Activated T-cell treated with anti-CD3 and anti-CD28 coated beads, Interleukin-2, amount 50 U/mL, for 4 hours (primary cell): ENCODE measurements at places on chromosomes 13 and 19.

- no peak for DNase-seq
These were observed 230.2 kb downstream of the TSHZ3 start for GRCh38 chr19:31118986-31119385.

DNA sequence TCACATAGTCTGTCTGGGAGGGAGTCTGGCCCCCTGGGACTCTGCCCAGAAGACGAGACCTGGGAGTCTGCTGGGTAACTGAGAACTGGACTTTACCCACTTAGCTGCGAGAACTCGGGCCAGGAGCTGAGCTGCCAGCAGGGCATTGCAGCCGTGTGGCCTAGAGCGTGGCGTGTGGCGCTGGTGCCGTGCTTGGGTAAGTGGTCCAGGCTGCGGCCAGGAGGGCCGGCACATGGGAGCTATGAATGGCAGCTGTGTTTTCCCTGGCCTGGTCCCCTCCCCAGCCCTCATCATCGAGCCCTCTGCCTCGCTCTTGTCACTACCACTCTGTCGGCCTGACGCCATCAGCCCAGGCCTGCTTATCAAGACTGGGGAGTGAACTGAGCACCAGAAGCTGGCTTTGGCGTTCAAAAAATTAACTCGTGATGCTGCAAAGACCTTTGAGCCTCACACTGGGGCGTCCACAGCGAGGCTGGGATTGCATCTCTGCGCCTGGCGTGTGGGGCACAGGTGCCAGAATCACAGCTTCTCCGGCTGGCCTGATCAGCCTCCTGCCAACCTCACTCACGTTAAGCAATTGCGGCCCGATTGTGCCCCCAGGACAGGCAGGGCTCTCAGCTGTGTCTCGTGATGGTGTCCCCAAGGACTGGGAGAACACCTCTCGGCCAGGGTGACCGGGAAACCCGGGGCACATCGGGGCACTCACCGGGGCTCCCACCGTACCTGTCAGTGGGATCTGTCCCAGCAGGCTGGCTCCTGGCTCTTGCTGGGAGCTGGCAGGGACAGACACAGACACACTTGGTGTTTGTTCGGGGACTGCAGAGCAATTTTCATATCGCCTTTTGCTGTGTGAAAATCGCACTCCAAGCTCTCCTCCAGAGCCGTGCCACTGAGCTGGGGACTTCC lies 85.9 kb downstream of the KDM4B start:
- no peak for DNase-seq

- DNase-seq: no peak
These were observed 9.1 kb downstream of the ZMYM2 start for GRCh38 chr13:19967621-19968020.

- DNase-seq: no peak
These were observed 124.5 kb downstream of the SHISA2 start for GRCh38 chr13:25927363-25927762.

DNA sequence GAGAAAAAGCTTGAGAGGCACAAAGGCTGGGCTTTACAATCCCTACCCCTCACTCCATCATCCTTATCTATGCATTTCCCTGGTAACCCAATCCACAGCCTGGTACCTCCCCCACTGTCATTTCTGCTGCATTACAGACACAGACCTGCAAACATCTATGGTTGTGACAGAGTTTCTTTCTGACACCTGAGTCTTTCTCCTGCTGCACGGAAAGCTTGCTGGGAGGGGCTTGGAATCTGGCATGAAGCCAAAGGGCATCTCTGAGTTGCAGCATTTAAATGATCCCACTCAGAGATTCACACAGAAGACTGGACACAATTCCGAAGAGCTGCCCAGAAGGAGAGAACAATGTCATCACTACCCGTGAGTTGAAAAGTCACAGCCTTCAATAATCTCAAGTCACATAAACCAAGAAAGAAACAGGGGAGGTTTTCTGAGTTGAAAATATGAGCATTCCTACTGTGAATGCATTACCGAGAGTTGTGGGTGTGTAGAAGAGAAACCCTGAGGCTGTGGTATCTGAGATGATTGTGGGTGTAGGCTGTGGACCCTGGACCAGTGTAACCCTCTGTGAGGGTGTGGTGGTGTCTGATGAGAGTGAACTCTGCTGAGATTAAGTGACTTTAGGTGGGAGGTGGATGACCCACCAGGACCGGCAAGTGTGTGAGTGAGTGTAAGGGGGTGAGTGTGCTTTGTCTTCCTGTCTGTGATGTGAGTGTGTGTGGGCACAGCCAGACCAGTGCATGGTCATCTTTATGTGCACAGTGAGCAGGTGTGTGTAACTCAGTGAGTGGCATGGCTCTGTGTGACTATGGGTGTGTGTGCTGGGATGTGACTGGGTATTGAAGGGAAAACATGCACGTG lies at the start of gene LGALS14:
Gene LGALS14, plus strand, starts transcription at position 301 of the 864 bp plus-strand sequence. Its CDS starts 48 bp downstream, at position 349.
- DNase-seq: no peak

GRCh38 chr19:16849168-16849567 lies 20.0 kb downstream of the SIN3B start:
- DNase-seq: no peak

GRCh38 chr19:33472691-33473652 lies 48.6 kb downstream of the PEPD start:
- no peak for DNase-seq

- no peak for DNase-seq
These were observed 22.8 kb downstream of the TSHZ3 start for GRCh38 chr19:31326329-31327028.
